Mesothelial cell of epicardium (in vitro differentiated cells): ENCODE measurements at places on chromosomes 3 and 15.
A peak's percentile ranks its signal among the peaks of the same experiment; 100 is the strongest.

DNA sequence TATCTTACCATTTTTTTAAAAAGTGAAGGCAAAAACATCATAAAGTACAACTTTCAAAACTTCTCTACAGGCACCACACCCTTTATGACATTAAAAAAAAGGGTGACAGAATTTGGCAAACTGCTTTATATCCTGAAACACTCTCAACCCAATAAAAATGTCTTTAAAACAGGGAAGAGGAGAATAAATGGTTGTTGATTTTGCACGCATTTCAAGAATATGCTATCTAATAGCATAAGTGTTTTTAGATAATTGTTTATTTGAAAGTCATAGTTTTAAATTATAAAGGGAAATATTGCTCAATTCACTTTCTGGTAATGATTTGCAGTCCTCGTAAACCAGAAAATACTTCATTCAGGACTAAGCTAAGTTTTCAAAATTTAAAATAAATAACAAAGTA lies 1.7 kb upstream of the PCOLCE2 start:
- no peak for DNase-seq
- H3K36me3 ChIP-seq: no peaks in the 10 kb centered on the region
- H3K4me1 ChIP-seq: peaks cover 18% of the 10 kb centered on the region
- H3K27ac ChIP-seq: no peak overlapping the region

DNA sequence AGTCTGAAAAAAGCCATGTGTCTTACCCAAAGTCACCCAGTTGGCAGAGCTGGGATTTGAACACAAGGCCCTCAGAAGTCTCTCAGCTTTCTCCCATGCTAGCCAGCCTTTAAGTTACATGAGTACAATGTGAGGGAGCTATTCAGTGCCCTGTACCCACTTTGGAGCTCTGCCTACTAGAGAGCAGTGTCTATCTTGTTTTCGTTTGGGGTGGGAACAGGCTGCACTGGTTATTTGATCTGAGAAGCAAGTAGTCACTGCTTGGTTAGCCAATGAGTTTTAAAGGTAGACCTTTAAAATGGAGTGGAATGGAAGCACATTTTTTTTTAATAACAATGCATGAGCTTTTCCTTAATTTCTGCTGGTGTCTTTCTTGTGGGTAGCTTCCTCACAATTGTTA lies 231.1 kb upstream of the BHLHE40 start:
- H3K27ac ChIP-seq: no peak overlapping the region
- no peak for DNase-seq
- no peaks in the 10 kb centered on the region for H3K36me3 ChIP-seq

DNA sequence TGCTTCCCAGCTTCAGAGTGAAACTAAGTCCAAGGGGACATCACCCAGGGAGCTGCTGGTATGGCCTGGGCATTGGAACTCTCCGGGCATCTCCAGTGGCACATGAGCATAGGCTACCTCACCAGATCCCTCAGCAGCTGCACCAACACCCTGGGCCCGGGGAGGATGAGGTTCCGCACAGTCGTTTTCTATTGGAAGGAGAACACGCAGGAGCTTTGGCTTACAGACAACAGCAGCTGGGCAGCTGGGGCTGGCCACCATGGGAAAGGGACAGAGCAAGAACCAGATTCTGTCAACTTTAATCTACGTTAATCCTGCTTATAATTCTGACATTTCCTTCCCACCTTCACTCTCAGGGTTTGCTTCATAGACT lies 65.5 kb downstream of the MYO1E start:
- H3K36me3 ChIP-seq: no peaks in the 10 kb centered on the region
- no peaks in the 10 kb centered on the region for H3K4me1 ChIP-seq
- no peaks in the 10 kb centered on the region for H3K27me3 ChIP-seq
- H3K4me3 ChIP-seq: no peak overlapping the region

- no peak for DNase-seq
- no peak overlapping the region for H3K27ac ChIP-seq
- H3K27me3 ChIP-seq: no peaks in the 10 kb centered on the region
- peaks cover 13% of the 10 kb centered on the region for H3K4me1 ChIP-seq
Measured at GRCh38 chr3:43331381-43331780, 45.0 kb downstream of the SNRK start.

- no peak overlapping the region for H3K27ac ChIP-seq
- H3K4me1 ChIP-seq: peaks cover 10% of the 10 kb centered on the region
Measured at GRCh38 chr15:66097151-66098021, 156.2 kb downstream of the MEGF11 start.

GRCh38 chr3:134239538-134239937 lies 11.1 kb downstream of the RYK start:
- no peak overlapping the region for H3K4me3 ChIP-seq
- no peaks in the 10 kb centered on the region for H3K27me3 ChIP-seq
- H3K36me3 ChIP-seq: no peaks in the 10 kb centered on the region
- H3K4me1 ChIP-seq: peaks cover 46% of the 10 kb centered on the region
- H3K27ac ChIP-seq: no peak overlapping the region

GRCh38 chr3:151395806-151396205 lies 11.3 kb upstream of the P2RY12 start:
- no peak overlapping the region for H3K27ac ChIP-seq
- no peak for DNase-seq
- peaks cover 6% of the 10 kb centered on the region for H3K4me1 ChIP-seq
- no peak overlapping the region for H3K4me3 ChIP-seq

DNA sequence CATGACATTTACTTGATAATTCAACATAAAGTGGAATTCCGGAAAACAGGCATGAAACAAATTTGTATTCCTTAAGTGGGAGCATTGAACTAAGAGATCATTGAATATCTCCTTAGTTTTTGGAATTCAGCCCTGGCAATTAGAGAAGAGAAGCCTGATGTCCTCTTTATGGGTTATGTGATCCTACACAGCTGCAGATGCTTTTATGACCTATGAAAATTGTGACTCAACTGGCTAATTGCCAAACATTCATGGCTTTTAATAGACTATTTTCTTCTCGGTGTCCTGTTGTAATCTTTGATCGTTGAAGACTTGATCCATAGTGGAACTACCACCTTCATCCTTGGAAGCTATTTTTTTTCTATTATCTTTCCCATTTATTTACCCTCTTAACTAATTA lies 46.1 kb downstream of the AGBL1 start:
- peaks cover 22% of the 10 kb centered on the region for H3K27me3 ChIP-seq
- DNase-seq: no peak
- no peak overlapping the region for H3K27ac ChIP-seq
- H3K4me1 ChIP-seq: no peaks in the 10 kb centered on the region
- H3K36me3 ChIP-seq: no peaks in the 10 kb centered on the region

GRCh38 chr3:116270056-116270455 lies 175.2 kb downstream of the LSAMP start:
- no peak for DNase-seq
- peaks cover 17% of the 10 kb centered on the region for H3K4me1 ChIP-seq
- no peaks in the 10 kb centered on the region for H3K27me3 ChIP-seq
- no peak overlapping the region for H3K27ac ChIP-seq

- no peaks in the 10 kb centered on the region for H3K27me3 ChIP-seq
- peaks cover 61% of the 10 kb centered on the region for H3K4me1 ChIP-seq
- no peak overlapping the region for H3K27ac ChIP-seq
- H3K4me3 ChIP-seq: no peak overlapping the region
- DNase-seq: no peak
- H3K36me3 ChIP-seq: no peaks in the 10 kb centered on the region
Measured at GRCh38 chr3:129442947-129443346, 2.9 kb downstream of the IFT122 start.

GRCh38 chr15:76342058-76342381 lies 5.4 kb downstream of the ISL2 start:
- DNase-seq: peak; percentile 49
- H3K27me3 ChIP-seq: peaks cover 90% of the 10 kb centered on the region
- peaks cover 45% of the 10 kb centered on the region for H3K4me1 ChIP-seq
- peak overlapping the region; percentile 45 for H3K4me3 ChIP-seq

DNA sequence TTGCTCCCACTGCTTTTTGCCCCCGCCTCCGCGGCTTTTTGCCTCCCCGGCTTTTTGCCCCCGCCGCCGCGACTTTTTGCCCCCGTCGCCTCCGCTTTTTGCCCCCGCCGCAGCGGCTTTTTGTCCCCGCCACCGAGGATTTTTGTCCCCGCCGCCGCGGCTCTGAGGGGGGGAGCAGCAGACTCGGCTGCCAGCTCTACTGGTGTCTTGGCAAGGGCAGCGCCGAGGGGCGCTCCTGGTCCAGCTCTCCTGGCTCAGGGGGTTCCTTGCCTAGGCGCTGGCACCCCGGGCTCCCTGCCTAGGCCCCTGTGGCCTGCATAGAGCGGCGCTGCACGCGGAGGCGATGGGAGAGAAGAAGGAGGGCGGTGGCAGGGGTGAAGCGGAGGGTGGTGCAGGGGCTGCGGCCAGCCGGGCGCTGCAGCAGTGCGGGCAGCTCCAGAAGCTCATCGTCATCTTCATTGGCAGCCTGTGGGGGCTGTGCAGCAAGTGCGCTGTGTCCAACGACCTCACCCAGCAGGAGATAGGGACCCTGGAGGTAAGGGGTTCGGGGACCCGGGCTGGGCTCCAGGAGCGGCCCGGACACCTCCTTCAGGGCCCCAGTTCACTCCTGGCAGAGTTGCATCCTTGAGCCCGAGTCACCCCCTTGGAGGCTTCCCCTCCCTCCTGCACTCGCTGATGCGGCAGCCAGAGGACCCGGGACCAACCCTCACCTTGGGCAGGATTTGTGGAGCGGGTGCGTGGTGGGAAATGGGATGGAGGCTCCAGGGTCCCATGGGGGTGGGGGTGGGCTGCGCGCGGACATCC lies 642.4 kb downstream of the GOLGA6L6 start:
- no peaks in the 10 kb centered on the region for H3K27me3 ChIP-seq
- DNase-seq: no peak
- no peak overlapping the region for H3K27ac ChIP-seq
- peaks cover 16% of the 10 kb centered on the region for H3K36me3 ChIP-seq
- no peaks in the 10 kb centered on the region for H3K4me1 ChIP-seq

- H3K4me1 ChIP-seq: peaks cover 28% of the 10 kb centered on the region
- H3K4me3 ChIP-seq: no peak overlapping the region
- peaks cover 1% of the 10 kb centered on the region for H3K27me3 ChIP-seq
- no peak for DNase-seq
- H3K36me3 ChIP-seq: peaks cover under 1% of the 10 kb centered on the region
Measured at GRCh38 chr15:30062881-30063280, 19.9 kb upstream of the GOLGA8J start.

DNA sequence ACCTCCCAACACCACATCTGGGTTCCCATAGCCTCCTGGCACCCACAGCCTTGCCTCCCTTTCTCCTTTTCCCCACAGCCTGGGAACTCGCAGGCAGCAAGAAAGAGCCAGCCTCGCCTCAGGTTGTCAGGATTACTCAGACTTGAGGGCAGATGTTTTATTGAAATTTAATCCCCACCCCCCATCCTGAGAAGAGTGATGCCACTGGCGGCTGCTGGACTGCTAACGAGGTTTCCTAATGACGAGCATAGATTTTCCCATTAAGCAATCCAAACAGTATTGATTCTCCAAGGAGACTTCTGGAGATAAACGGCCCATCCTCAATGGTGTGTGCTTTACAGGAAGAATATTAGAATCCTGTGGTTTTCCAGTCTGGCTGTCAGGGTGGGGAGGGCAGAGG lies 13.7 kb downstream of the SHF start:
- no peak overlapping the region for H3K4me3 ChIP-seq
- H3K4me1 ChIP-seq: peaks cover 5% of the 10 kb centered on the region
- peaks cover 17% of the 10 kb centered on the region for H3K36me3 ChIP-seq
- no peak for DNase-seq
- H3K27ac ChIP-seq: no peak overlapping the region
- H3K27me3 ChIP-seq: no peaks in the 10 kb centered on the region

DNA sequence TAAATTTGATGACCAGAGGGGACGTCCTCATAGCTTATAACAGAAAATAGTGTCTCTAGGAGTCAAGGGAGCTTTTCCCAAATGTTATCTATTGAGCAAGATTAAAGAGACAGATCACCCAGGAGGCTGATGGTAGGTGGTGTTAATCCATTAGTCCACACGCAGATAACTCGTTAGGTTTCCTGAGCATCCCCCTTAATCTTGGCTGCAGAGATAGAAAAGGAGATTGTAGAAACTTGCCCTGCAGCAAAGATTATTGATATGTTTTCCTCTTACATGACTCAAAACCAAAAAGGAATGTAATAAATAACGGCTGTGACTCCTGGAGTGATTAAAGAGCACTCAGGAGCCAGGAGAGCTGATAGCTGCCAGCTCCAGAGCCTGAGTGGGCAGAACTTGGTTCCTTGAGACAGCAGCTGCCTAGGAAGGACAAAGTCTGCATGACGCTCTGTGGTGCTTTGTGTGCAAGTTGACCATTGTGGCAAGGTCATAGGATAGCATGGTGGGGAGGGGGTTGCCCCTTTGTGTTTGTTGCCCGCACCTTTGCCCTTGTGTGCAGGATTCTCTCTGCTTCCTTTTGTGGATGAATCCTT lies 234.8 kb downstream of the PTPRG start:
- peaks cover 14% of the 10 kb centered on the region for H3K4me1 ChIP-seq
- H3K27me3 ChIP-seq: peaks cover 61% of the 10 kb centered on the region
- DNase-seq: no peak
- no peaks in the 10 kb centered on the region for H3K36me3 ChIP-seq
- no peak overlapping the region for H3K27ac ChIP-seq
- H3K4me3 ChIP-seq: no peak overlapping the region

DNA sequence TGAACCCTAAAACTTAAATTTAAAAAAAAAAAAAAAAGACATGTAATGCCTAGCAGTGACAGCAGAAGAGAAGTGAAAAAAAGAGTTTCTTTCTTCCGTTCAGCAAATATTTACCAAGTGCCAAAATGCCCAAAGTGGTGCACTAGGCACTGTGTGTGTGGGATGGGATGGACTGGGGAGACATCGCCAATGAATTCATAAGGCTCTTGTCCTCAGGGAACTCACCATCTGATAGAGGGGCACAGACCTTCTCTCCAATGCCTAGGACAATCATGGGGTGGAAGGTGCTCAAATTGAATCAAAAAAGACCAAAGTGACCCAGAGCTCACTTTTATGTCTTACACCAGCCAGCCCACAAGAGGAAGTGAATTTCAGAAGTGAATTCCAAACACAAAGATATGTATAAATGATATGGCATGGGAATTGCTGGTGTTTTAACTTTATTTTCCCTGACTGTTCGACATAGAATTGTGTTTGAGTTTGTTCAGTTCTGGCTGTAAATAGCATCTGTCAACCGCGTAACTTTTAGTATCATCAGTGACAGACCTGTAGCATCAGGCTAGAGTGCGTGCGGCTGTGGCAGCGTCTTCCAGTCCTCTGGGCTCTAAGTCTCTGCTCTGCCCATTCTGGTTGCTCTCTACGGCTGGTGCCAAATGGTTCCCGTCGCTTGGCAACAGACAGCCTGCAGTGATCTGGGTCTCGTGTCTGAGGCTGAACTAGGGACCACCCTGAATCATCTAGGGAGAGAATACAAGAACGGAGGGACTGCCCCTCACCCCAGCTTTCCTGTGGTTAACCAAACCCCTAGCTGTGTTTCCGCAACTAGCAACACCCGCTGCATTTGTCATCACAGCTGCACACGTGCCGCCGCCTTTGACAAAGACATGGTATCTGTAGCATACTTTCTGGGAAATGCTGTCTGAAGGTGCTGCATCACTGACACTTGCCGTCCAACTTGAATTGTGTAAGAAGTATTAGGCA lies 154.0 kb upstream of the THBS1 start:
- no peak overlapping the region for H3K27ac ChIP-seq
- no peaks in the 10 kb centered on the region for H3K36me3 ChIP-seq
- no peak overlapping the region for H3K4me3 ChIP-seq
- H3K4me1 ChIP-seq: peaks cover 26% of the 10 kb centered on the region

GRCh38 chr15:75823860-75824613 lies 19.2 kb upstream of the UBE2Q2 start:
- H3K36me3 ChIP-seq: no peaks in the 10 kb centered on the region
- peaks cover 6% of the 10 kb centered on the region for H3K4me1 ChIP-seq
- no peak overlapping the region for H3K4me3 ChIP-seq
- DNase-seq: no peak

- H3K4me3 ChIP-seq: no peak overlapping the region
- DNase-seq: no peak
- no peak overlapping the region for H3K27ac ChIP-seq
- no peaks in the 10 kb centered on the region for H3K36me3 ChIP-seq
- no peaks in the 10 kb centered on the region for H3K27me3 ChIP-seq
- peaks cover 32% of the 10 kb centered on the region for H3K4me1 ChIP-seq
Measured at GRCh38 chr15:99403597-99403996, 152.3 kb downstream of the LRRC28 start.
